ENCODE measurements at places on chromosomes 6 and 20.

GRCh38 chr6:89409461-89410035 is 2.5 kb downstream of the RRAGD start:
- no peak for DNase-seq
- no peaks in the 10 kb centered on the region for H3K4me1 ChIP-seq
- H3K36me3 ChIP-seq, result no peaks in the 10 kb centered on the region
- H3K4me3 ChIP-seq, result no peak overlapping the region

DNA sequence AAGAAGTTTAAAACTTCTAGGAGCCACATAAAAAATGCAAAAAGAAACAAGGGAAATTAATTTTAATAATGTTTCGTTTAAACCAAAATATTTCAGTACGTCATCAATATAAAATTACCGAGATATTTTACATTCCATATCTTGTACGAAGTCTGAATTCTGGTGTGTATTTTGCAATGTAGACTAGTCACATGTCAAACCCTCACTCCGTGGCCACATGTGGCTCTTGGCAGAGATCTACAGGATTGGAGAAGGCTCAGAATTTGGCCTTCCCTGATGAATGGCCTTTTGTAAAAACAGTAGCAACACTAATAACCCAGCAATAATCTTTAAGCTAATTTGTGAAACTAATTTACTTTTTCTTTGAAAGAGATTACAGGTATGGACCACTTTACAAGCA is 217.1 kb downstream of the PRL start:
- DNase-seq, result no peak
- peaks cover 8% of the 10 kb centered on the region for H3K4me1 ChIP-seq
- H3K27ac ChIP-seq, result no peak overlapping the region
- no peaks in the 10 kb centered on the region for H3K36me3 ChIP-seq
- no peak overlapping the region for H3K4me3 ChIP-seq

GRCh38 chr6:65075705-65076230 is 631.3 kb downstream of the EYS start:
- no peaks in the 10 kb centered on the region for H3K27me3 ChIP-seq
- H3K27ac ChIP-seq, result no peak overlapping the region
- no peak for DNase-seq
- H3K36me3 ChIP-seq, result no peaks in the 10 kb centered on the region

- H3K4me1 ChIP-seq, result no peaks in the 10 kb centered on the region
- H3K27ac ChIP-seq, result no peak overlapping the region
Measured at GRCh38 chr6:34600101-34600500, 44.0 kb upstream of the SPDEF start.

DNA sequence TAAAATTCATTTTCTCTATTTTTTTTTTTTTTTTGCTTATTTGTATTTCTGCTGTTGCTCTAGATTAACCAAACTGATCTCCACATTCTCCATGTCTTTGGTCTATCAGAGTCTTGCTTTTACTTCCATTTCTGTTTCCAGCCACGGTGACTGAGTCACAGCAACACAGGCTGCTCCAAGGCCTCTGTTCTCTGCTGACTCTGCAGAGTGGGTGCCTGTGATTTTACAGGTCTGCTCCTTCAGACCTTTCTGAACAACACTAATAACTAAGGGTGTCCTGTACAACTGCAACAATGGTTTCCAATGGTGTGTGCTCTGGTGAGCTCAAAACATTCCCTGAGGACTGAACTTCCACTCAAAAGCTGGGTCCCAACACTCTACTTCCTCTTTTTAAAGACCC is 102.3 kb upstream of the BMP2 start:
- H3K27me3 ChIP-seq, result no peaks in the 10 kb centered on the region
- H3K27ac ChIP-seq, result no peak overlapping the region
- no peaks in the 10 kb centered on the region for H3K36me3 ChIP-seq
- no peaks in the 10 kb centered on the region for H3K4me1 ChIP-seq
- no peak for DNase-seq
- no peak overlapping the region for H3K4me3 ChIP-seq

DNA sequence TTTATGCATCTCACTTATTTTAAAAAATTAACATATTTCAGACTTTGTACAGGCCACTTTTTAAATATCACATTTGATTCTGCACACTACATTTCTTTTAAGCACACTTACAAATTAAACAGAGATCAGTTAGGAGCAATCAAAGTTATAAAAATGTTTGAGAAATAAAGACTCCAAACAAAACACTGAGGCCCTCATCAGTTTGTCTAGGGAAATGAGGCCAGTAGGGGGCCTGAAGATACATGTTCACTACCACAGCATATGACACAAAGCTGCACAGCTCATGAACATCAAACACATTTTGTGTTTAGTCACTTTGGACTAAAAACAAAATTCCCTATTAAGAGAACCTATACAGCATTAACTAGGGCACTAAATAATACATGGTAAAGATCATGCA is 180.5 kb downstream of the PDE7B start:
- DNase-seq, result peak; percentile 41
- no peaks in the 10 kb centered on the region for H3K27me3 ChIP-seq
- H3K27ac ChIP-seq, result no peak overlapping the region
- H3K4me3 ChIP-seq, result no peak overlapping the region
- no peaks in the 10 kb centered on the region for H3K36me3 ChIP-seq

DNA sequence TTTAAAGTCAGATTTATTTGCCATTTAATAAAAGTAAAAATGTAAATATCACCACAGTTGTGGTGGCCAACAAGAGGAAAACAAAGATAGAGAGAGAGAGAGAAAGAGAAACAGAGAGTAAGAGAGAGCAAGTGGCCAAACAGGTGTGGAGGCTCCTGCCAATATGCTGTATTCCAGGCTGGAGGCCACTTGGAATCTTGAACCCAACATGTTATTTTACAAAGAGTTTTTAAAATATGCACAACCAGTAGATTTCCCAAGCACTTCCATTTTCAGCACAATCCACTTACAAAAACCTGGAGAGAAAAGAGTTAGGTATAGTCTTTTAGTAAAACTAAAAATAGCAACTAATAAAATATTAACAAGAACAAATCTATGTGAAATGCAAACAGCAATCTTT is 1323.1 kb upstream of the CITED2 start:
- no peaks in the 10 kb centered on the region for H3K27me3 ChIP-seq
- H3K36me3 ChIP-seq, result no peaks in the 10 kb centered on the region
- no peaks in the 10 kb centered on the region for H3K4me1 ChIP-seq
- DNase-seq, result no peak
- H3K27ac ChIP-seq, result no peak overlapping the region

DNA sequence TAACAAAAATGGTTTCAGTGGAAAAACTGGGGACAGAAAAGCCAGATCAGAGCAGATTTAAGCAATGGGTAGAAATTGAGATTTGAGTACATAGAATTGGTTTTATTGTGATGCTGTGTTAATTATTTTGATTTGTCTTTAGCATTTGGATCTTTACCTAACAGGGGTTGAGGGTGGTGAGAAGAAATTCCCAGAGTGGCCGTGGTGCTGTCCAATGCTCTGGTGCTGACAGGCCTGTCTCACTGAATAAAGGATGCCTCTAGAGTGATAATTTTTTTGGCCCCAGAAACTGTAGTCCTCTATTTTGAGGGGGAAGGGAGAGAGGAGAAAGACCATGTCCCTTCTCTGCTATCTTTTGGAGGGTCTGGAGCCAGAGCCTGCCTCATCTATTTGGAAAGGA is 79.1 kb downstream of the LYRM2 start:
- H3K4me1 ChIP-seq, result no peaks in the 10 kb centered on the region
- no peaks in the 10 kb centered on the region for H3K36me3 ChIP-seq
- H3K27me3 ChIP-seq, result no peaks in the 10 kb centered on the region
- H3K4me3 ChIP-seq, result no peak overlapping the region

DNA sequence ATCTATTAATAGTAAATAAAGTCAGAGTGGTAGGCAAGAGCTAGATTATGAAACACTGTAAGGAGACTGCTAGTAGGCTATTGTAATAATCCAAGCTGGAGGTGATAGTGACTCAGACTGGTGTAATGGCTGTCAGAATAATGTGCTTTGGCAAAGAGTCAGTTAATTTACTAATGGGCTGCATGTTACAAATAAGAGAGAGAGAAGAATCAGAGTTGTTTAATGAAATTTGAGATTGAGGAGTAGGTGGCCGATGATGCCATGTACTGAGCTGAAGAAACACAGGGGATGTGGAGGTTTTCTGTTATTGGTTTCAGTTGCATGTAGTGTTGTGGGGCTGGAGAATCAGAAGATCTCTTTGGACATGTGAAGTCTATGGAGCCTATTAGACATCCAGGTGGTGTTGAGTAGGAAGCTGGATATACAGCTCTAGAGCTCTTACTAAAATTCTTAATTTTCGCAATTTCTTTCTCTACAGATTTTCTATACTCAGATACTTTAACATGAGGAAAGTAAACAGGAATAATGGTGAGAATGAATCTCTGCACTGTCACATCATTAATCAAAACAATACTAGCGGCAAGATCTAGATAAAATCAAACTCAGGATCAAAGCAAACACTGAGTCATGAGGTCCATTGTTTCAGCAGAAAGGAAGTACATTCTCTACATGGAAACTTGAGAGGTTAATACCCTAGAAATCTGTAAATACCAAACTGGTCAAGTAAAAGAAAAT is 167.7 kb downstream of the SIM1 start:
- H3K27ac ChIP-seq, result no peak overlapping the region
- no peak for DNase-seq
- H3K4me3 ChIP-seq, result no peak overlapping the region
- H3K4me1 ChIP-seq, result no peaks in the 10 kb centered on the region
- no peaks in the 10 kb centered on the region for H3K36me3 ChIP-seq

DNA sequence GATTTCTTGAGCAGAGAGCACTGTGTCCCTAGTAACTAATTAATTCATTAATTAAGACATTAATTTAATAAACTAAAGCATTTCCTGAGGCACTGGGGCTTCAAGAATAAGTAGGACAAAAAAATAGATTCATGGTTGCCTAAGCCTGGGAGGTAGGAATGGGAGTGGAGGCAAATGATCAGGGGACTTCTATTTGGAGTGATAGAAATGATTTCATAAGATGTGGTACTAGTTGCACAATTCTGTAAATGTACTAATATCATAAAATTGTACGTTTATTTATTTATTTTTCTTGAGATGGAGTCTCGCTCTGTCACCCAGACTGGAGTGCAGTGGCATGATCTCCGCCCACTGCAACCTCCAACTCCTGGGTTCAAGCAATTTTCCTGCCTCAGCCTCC is 287.2 kb downstream of the KHDC1L start:
- no peak overlapping the region for H3K4me3 ChIP-seq
- no peak for DNase-seq
- no peaks in the 10 kb centered on the region for H3K27me3 ChIP-seq
- H3K27ac ChIP-seq, result no peak overlapping the region
- no peaks in the 10 kb centered on the region for H3K36me3 ChIP-seq

- H3K4me3 ChIP-seq, result no peak overlapping the region
- H3K4me1 ChIP-seq, result no peaks in the 10 kb centered on the region
- H3K36me3 ChIP-seq, result no peaks in the 10 kb centered on the region
- H3K27ac ChIP-seq, result no peak overlapping the region
Measured at GRCh38 chr6:167553736-167554119, 228.8 kb downstream of the TTLL2 start.

DNA sequence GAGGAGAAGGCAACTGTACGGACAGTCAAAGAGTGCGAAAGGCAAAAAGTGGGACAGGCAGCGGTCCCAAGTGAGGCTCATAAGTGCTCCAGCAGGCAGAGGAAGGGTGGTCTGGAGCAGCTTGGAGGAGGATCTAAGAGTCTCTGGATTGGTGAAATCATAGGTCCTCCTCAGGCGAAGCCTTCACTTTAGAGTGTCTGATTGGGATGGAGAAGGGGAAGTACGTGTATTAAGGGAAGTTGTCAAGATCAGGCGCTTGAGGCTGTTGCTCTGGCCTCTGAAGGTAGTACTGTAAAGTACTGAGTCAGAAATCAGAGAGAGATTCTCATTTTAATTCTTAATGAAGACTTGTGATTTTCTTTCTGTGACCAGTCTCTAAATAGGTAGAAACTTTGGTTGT is 185.6 kb downstream of the KIF16B start:
- H3K27ac ChIP-seq, result no peak overlapping the region
- no peaks in the 10 kb centered on the region for H3K36me3 ChIP-seq
- no peaks in the 10 kb centered on the region for H3K27me3 ChIP-seq

GRCh38 chr20:17657079-17657825 is 24.8 kb downstream of the RRBP1 start:
- H3K4me3 ChIP-seq, result no peak overlapping the region
- no peaks in the 10 kb centered on the region for H3K27me3 ChIP-seq
- no peaks in the 10 kb centered on the region for H3K4me1 ChIP-seq
- DNase-seq, result peak; percentile 8

- no peaks in the 10 kb centered on the region for H3K4me1 ChIP-seq
- H3K27me3 ChIP-seq, result no peaks in the 10 kb centered on the region
- DNase-seq, result no peak
Measured at GRCh38 chr6:36824253-36824652, 15.0 kb downstream of the CPNE5 start.

GRCh38 chr6:12851123-12851695 is 134.6 kb downstream of the PHACTR1 start:
- no peaks in the 10 kb centered on the region for H3K27me3 ChIP-seq
- no peak for DNase-seq
- H3K4me1 ChIP-seq, result no peaks in the 10 kb centered on the region
- no peak overlapping the region for H3K27ac ChIP-seq

DNA sequence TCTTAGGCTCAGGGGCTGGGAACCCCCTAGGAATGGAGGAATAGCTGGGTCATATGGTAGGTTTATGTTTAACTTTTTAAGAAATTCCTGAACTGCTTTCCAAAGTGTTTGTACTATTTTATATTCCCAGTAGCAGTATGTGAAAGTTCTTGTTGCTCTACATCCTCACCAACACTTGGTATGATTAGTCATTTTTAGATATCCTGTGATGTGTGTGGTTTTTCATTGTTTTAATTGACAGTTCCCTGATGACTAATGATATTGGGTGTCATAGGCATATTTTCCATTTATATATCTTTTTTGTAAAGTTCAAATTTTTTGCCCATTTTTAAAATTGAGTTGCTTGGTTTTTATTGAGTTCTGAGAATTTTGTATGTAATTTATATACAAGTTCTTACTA is 72.3 kb downstream of the SLC16A10 start:
- no peaks in the 10 kb centered on the region for H3K27me3 ChIP-seq
- H3K4me1 ChIP-seq, result no peaks in the 10 kb centered on the region
- no peak for DNase-seq
- H3K4me3 ChIP-seq, result no peak overlapping the region

GRCh38 chr6:166664135-166664534 is 37.1 kb upstream of the RPS6KA2 start:
- no peak overlapping the region for H3K27ac ChIP-seq
- no peaks in the 10 kb centered on the region for H3K4me1 ChIP-seq
- DNase-seq, result no peak
- no peaks in the 10 kb centered on the region for H3K27me3 ChIP-seq

- no peak overlapping the region for H3K4me3 ChIP-seq
- H3K4me1 ChIP-seq, result peaks cover 38% of the 10 kb centered on the region
- H3K36me3 ChIP-seq, result no peaks in the 10 kb centered on the region
- H3K27me3 ChIP-seq, result no peaks in the 10 kb centered on the region
- no peak for DNase-seq
Measured at GRCh38 chr20:62356589-62357186, 10.4 kb downstream of the LAMA5 start.

- DNase-seq, result no peak
- H3K27me3 ChIP-seq, result peaks cover 3% of the 10 kb centered on the region
- H3K4me3 ChIP-seq, result no peak overlapping the region
- H3K4me1 ChIP-seq, result no peaks in the 10 kb centered on the region
- no peaks in the 10 kb centered on the region for H3K36me3 ChIP-seq
- no peak overlapping the region for H3K27ac ChIP-seq
Measured at GRCh38 chr20:63017076-63017825, 10.5 kb upstream of the BHLHE23 start.

GRCh38 chr6:7703148-7703680 is 22.7 kb upstream of the BMP6 start:
- H3K27ac ChIP-seq, result no peak overlapping the region
- no peak overlapping the region for H3K4me3 ChIP-seq
- no peak for DNase-seq

GRCh38 chr6:70725817-70726415 is 58.2 kb downstream of the SMAP1 start:
- H3K27me3 ChIP-seq, result no peaks in the 10 kb centered on the region
- no peak for DNase-seq
- no peaks in the 10 kb centered on the region for H3K4me1 ChIP-seq
- H3K4me3 ChIP-seq, result no peak overlapping the region
- H3K27ac ChIP-seq, result no peak overlapping the region
